ENCODE measurements at places on chromosomes 5 and 9. TPM values are rescaled to one million over a fixed set of nuclear protein-coding genes. Genes with fewer than 3 reads are reported as not detected.
A peak's percentile ranks its signal among the peaks of the same experiment; 100 is the strongest.

GRCh38 chr9:128282500-128282899 lies 6.4 kb downstream of the SWI5 start:
- DNase-seq, result no peak

GRCh38 chr5:123186771-123187170 lies 97.7 kb downstream of the PRDM6 start:
- DNase-seq, result no peak

DNA sequence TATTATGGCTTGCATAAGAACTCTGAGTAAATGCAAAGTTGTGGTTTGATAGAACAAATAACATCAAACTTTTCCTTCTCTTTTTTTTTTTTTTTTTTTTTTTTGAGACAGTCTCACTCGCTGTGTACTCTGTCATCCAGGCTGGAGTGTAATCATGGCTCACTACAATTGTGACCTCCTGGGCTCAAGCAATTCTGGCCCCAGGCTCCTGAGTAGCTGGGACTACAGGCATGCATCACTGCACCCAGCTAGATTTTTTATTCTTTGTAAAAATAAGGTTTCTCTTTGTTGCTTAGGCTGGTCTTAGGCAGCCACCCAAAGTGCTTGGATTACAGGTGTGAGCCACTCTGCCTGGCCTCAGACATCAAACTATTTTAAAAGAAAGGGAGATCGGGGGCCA lies 19.0 kb upstream of the PTGER4 start:
- no peak for DNase-seq

- no peak for DNase-seq
These were observed 33.4 kb upstream of the CSNK1G3 start for GRCh38 chr5:123478546-123478945.

GRCh38 chr5:170262061-170263045 lies 29.6 kb downstream of the C5orf58 start:
- DNase-seq, result no peak

GRCh38 chr9:110797611-110798010 lies 129.0 kb downstream of the MUSK start:
- DNase-seq, result no peak

GRCh38 chr9:112541685-112542084 lies 55.1 kb downstream of the KIAA1958 start:
- peak; percentile 41 for DNase-seq

DNA sequence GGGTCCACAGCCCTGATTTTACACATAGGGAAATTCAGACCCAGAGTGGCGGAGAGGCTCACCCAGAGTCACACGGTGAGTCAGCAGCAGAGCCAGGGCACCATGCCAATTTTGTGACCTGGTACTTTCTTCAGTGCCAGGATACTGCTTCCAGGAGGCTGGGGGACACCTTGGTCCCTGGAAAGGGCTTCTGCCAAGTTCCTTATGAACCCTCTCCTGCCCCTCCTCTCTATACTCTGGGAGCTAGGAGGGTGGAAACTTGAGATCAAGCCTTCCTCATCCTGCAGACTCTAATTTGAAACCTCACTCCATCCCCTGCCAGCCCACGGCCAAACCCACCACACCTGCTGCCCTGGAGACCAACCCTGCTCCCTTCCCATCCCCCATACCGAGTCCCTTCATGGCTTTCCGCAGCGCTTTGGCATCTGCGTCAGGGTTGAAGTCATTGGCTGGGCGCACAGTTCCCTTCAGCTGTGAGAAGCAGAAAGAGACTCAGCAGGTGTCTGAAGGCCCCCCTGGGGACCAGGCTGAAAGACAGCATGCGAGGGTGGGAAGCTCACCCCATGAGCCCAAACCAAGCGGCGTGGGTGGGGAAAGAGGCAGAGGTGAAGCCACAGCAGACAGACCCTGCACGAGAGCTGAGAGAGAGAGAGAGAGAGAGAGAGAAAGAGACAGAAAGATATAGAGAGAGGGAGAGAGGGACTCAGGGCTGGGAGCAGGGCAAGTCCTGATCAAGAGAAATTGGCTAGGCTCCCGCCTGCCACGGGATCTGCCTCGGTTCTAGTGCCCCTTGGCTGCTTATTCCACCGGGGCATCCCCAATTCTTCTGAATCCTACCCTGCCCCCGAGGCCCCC lies 33.5 kb downstream of the ANXA6 start:
- no peak for DNase-seq

DNA sequence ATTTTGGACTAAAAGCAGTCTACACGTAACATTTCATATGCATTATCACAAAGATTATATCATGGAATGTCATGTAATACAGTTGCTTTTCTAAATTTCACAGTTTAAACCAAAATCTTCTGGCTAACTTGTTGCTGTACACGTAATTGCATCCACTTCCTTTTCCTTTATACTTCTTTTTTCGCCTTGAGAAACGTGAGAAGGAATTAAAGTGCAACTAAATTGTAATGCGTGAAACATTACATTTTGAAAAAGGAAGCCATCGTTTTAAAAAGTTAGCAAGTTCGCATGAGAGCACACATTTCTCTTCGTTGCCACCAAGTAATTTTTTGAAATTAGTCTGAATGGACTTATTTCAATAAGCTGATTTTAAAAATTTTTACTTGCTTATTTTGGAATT lies 80.0 kb downstream of the MEGF10 start:
- no peak for DNase-seq

GRCh38 chr9:34984049-34984448 lies 5.5 kb upstream of the DNAJB5 start:
- DNase-seq, result no peak

DNA sequence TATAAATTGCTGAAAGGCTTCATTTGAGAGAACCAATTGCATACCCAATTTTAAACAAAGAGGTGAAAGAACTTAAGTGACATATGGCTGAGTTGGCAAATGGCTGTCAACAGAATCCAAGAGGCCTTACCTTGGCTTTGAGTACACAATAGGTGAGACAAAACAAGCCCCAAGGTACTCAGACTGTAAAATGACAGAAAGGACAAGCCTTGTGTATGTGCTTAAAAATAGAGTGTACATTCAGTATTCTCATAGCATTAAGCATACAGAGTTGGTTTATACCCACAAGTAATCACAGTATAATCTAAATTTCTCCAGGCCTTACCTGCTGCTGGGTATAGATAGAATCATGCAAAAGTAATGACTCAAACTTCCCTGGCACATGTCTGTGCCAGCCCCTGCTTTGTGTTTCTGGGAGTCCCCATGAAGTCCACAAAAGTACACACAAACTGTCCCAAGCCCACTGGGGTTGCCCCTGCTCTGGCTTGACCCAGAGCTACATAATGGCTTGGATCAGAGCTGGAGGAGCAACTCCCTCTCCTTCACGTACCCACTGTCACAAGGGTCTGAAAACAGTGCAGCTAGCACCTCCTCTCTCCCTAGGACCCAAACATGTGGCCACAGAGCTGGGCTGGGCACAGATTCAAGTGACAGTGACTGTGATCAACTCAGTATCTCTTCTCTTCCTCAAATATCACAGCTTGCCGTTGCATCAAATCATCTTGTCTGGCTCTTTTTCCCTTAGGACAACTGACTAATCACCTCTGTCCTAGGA lies 250.8 kb downstream of the ENC1 start:
- no peak for DNase-seq

DNA sequence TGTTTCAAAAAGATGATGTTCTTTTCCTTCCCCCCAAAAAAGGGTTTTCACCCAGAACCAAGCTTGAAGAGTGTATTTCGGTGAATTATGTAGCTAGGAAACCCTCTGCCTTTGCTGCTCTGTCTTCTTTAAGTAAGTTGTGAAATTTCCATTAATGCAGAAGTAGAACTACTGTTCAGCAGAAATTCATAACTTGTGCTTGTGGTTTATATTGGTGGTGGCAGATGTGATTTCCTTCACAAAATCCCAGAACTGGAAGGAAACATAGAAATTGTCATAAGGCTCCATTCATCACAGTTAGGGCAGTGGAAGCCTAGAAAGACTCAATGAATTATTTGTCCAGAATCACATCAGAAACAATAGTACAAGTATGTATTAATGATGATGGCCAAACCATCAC lies 42.1 kb upstream of the DAB2 start:
- no peak for DNase-seq

DNA sequence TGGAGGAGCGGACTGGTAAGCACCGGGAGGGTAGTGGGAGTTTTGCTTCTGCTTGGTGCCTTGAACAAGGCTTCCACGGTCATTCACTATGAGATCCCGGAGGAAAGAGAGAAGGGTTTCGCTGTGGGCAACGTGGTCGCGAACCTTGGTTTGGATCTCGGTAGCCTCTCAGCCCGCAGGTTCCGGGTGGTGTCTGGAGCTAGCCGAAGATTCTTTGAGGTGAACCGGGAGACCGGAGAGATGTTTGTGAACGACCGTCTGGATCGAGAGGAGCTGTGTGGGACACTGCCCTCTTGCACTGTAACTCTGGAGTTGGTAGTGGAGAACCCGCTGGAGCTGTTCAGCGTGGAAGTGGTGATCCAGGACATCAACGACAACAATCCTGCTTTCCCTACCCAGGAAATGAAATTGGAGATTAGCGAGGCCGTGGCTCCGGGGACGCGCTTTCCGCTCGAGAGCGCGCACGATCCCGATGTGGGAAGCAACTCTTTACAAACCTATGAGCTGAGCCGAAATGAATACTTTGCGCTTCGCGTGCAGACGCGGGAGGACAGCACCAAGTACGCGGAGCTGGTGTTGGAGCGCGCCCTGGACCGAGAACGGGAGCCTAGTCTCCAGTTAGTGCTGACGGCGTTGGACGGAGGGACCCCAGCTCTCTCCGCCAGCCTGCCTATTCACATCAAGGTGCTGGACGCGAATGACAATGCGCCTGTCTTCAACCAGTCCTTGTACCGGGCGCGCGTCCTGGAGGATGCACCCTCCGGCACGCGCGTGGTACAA lies 556 bp downstream of the PCDHGC3 start:
- DNase-seq, result peak; percentile 69

GRCh38 chr5:115402822-115403577 lies 106.5 kb upstream of the CCDC112 start:
- no peak for DNase-seq

DNA sequence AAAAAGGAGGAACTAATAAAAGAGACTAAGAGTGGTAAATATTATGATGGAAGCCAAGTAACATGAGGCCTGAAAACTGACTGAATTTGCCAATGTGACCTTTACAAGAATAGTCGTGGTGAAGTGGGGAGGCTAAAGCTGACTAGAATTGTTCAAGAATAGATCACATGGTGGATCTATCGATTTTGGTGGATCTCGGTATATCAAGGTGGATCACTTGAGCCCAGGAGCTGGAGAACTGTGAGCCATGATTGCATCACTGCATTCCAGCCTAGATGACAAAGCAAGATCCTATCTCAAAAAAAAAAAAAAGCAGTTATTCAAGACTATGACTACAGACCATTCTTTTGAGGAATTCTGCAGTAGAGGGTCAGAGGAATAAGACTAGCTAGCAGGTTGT lies 15.1 kb downstream of the ERMP1 start:
- DNase-seq, result no peak

- no peak for DNase-seq
These were observed 28.8 kb upstream of the RNU6ATAC start for GRCh38 chr9:134192951-134193731.

DNA sequence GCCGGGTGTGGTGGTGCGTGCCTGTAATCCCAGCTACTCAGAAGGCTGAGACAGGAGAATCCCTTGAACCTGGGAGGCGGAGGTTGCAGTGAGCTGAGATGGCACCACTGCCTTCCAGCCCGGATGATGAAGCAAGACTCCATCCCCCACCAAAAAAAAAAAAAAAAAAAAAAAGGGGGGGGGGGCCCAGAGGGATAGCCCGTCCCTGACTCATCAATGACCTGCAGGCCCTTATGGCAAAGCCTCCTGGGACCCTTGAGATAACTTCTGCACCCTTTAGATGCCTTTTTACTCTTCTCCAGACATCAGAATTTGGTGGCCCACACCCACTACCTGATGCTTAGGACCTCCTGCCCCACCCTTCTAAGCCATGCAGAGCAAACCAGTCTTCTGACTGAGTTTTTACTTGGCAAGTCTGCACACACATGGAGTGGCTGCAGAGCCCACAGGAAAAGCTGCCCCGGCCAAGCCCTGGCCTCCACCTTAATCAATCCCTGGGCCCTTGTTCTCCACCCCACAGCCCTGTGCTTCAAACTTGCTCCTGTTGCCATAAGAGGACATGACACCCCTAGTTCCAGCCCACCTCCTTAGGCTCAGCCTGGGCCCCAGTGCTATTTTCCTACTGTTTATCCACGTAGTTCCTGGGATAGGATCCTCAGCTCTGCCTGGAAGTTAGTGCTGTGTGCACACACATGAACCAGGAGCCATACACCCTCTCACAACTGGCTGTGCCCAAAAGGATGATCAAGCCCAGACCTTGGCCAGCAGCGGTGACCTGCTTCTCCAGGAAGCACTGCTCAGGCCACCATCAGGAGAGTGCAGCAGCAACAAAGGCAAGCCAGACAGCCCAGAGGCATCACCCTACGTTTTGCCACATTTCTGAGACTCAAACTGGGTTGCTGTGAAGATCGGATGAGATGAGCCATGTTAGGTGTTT lies 5.1 kb downstream of the MGAT1 start:
- no peak for DNase-seq

GRCh38 chr9:129318121-129319075 lies 140.3 kb upstream of the IER5L start:
- DNase-seq, result no peak

Gene QRFP
- polyA plus RNA-seq, result 0.15 TPM

Gene NREP
- 24.6 TPM for polyA plus RNA-seq

Gene SLCO4C1
- polyA plus RNA-seq, result 0.04 TPM

Measured in urinary bladder (tissue), 4 donors.